Globus pallidus (tissue), 1 donor: ENCODE measurements at places on chromosomes 5 and 9.

DNA sequence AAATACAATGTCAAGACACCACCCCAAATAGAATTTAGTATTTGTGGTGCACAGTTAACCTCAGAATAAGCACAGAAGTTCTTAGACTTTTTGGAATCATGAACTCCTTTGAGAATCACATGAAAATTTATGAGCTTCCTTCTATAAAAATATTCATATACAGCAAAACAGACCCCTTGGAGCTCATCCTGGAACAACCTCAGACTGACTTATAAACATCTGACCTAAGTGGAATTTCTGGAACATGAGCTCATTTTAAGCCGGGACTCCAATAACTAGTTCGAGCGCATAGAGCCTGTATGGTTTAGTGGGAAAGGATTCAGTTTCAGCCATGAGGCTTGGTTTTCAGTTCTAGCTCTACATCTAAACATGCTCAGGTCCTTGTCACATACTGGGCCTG lies 192.3 kb downstream of the DEPDC1B start:
- no peak for DNase-seq

DNA sequence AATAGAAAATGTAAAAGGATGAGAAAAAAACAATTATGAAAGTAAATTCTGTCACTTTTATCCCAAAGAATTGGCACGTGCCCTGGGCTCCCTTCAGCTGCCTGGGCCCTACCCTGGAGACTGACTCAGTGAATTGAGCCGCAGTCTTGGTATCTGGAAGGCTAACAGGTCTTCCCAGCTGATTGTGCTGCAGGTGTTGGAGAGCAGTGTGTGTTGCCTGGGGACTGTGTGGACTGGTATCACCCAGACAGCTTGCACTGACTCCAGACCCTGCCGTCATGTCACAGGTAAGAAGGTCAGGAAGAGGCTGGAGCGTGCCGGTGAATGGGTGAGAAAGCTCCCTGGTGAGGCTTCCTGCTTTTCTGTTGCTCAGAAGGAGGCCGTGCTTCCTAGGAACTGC lies 83.3 kb downstream of the AOPEP start:
- DNase-seq, result no peak

DNA sequence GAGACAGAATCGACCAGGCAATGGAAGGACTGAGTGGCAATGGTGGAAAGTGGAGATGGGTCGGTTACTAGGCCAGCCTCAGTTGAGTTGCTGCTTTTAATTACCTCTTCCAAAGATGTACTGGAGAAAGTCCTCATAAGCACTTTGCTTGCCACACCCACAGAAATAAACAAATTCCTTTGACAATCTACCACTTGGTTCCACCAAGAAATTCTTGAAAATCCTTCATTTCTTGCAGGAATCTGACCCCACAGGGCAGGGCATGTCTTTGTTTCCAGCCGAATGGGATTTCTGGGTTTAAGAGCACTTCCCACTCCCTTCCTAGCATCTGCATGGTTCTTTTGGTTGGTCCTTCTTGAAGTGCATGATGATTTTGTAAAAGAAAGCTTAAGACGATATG lies 54.5 kb downstream of the ADAMTS12 start:
- DNase-seq, result no peak

GRCh38 chr5:113172231-113172826 lies 195.7 kb downstream of the DCP2 start:
- no peak for DNase-seq

DNA sequence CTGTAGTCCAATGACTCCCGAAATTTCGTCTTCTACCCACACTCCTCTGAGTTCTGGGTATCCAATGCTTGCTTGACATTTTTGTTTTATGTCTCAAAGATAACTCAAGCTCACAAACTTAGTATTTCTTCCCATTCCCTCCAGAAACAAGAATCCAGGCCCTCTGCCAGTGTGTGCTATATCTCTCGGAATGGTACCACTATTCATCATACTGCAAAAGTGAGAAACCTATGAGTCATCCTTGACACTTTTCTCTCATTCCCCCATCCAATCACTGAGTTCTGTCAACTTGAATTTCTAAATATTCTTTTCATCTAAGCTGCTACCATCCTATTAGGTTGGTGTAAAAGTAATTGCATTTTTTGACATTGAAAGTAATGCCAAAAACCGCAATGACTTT lies 9.8 kb downstream of the SLC12A2 start:
- DNase-seq, result no peak

DNA sequence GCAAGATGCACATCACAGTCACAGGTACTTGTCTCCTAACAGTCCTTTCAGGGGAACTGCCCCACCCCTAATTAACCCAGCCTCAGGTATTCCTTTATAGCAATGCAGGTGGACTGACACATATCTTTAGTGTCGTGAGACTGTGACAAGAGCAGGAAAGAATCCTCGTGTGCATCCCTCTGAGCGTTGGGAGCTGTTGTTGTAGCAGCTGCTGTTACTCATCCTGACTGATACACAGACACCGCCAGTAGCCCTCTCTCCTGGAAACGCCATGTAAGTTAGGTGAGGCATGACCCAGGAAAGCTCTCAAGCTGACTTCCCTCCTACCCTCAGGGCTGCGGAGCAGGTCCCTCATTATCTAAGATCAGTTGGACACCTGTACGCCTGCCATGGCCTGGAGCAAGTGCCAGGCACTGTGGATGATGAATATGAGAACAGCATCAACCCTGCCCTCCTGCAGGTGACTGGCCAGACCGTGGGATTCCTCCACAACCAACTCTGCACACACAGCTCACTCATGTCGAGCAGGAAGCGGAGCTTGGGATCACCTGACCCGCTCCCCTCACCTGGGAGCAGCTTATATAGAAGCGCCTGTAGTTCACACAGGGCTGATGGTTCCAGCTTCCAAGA lies 10.2 kb upstream of the LCN15 start:
- no peak for DNase-seq

- no peak for DNase-seq
Measured at GRCh38 chr5:159752622-159753275, 163.5 kb upstream of the ADRA1B start.

- no peak for DNase-seq
Measured at GRCh38 chr5:139243425-139243970, 45.3 kb upstream of the SIL1 start.

DNA sequence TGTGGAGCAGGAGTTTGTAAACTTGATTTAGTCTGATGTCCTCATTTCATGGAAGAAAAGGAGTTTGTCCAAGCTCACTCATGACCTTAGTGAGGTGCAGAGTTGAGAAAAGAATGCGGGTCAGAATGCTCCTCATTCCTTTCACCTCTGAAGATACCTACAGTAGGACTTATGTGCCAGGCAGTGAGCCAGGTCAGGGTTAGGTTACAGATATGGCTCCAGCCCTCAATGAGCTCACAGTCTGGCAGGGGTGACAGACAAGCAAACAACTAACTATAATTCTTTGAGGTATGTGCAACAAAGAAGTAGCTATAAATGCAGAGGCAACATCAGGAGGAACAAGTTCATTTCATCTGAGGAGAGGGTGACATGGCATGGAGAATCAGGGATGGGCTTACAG lies 102.5 kb downstream of the SPATA31D1 start:
- no peak for DNase-seq

- no peak for DNase-seq
Measured at GRCh38 chr9:130924448-130924788, 14.6 kb downstream of the FIBCD1 start.

DNA sequence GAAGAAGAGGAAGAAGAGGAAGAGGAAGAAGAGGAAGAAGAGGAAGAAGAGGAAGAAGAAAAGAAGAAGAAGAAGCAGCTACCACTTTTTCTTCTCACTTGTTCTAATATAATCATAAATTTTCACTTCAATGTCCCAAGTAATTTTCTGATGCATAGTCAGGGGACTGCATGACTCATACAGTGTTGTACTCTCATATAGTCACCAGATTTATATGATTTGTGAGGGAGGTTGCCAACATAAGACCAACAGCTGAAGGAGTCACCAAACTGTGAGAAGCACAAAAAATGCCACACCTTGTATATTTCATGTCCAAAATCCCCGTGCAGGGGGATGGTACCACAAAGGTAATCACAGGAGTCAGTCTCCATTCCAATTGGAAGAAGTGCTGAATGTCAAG lies 32.7 kb upstream of the DMRTA1 start:
- no peak for DNase-seq

DNA sequence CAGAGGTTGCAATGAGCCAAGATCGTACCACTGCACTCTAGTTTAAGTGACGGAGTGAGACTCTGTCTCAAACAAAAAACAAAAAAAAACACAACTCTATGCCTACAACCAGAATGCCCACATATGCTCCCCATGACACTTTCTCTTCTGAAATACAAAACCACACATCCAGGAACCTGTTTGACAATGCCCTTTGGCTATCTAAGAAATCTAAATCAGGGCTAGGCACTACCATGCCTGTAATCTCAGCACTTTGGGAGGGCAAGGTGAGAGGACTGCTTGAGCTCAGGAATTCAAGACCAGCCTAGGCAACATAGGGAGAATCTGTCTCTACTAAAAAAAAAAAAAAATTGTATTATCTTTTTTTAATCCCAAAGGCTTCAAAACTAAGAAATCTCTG lies 10.6 kb downstream of the AFF4 start:
- DNase-seq, result no peak

DNA sequence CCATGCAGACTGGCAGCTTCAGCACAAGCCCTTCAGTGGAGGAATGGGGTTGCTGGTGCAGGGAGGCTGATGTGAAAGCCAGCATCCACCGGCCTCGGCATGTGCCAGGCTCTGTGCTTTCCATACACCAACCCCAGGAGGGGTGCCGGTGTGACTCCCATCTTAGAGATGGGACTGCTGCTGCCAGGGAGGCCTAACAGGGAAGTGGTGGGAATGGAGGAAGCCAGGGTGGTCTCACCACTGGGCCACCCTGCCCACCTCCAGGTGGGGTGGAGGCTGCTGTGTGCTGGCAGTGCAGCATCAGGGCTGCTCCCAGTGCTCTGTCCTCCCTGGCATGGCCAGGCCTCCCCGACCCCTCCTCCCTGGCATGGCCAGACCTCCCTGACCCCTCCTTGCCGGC lies 32.8 kb upstream of the PITX1 start:
- DNase-seq, result no peak

GRCh38 chr9:5586391-5586802 lies 42.5 kb upstream of the RIC1 start:
- no peak for DNase-seq

- no peak for DNase-seq
Measured at GRCh38 chr5:142821034-142821732, 51.0 kb downstream of the ARHGAP26 start.

DNA sequence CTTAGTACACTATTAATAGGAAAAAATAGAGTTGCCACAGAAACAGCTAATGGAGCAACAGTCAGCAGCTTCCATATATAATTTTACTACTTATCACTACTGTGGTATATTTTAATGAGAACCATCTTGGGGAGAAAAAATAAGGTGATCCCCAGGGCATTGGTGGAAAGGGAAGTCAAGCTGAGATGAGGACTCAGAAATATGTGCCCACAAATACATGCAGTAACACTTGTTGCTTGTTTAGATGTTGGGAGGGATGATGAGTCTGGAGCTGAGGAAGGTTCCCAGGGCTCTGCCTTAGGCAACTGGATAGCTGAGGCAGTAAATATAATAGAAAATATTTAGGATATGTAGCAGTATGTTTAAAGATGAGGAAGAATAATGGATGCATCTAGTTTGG lies 280.1 kb upstream of the PDE4D start:
- no peak for DNase-seq

- DNase-seq, result no peak
Measured at GRCh38 chr9:128160603-128160987, 530 bp downstream of the BBLN start.

GRCh38 chr5:54450542-54450941 lies 5.0 kb upstream of the HSPB3 start:
- DNase-seq, result no peak

DNA sequence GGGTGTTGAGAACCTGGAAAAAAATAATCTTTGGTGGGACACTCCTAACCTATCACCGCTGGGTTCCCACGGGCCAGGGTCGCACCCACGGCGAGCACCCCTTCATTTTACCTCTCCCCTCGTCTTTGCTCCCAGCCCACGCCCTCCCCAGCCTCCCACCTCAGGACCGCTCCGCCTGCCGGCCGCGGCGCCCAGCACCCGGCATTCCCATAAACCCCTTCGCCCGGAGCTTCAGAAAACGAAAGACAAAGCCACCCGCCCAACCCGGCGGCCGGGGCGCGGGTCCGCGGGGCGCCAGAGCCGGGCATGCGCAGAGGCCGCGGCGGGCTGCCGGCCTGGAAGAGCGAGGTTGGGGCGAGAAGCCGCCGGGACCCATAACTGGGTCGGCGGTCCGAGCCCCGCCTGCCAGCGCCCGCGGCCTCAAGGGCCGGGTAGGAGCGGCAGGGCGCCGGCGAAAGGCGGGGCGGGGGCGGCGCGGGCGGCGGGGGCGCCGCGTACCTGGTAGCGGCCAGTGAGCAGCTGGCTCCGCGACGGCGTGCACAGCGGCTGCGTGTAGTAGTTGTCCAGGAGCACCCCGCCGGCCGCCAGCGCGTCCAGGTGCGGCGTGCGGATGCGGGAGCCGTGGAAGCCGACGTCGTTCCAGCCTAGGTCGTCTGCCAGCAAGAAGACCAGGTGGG lies 533 bp downstream of the ARSB start:
- peak; percentile 88 for DNase-seq

DNA sequence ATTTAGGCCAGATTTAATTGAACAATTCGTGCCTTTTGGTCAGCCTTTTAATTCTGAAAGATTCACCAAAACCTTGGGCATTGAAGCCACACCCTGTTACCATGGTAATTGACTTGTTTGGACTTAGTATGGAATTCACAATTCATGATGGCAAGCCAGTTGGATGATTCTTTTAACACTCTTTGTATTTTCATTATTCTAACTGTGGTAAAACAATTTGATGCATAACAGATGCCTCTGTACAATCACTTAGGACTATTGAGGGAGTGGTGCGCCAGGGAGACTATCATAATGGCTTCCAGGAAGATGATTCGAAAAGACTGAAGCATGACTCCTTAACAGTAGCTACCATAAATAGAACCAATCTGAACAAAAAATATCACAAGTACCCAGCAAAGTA lies 381.1 kb upstream of the ADAMTS16 start:
- no peak for DNase-seq

GRCh38 chr9:131318231-131319085 lies 28.9 kb downstream of the PLPP7 start:
- DNase-seq, result no peak

GRCh38 chr5:41815663-41816229 lies 54.5 kb downstream of the OXCT1 start:
- no peak for DNase-seq

GRCh38 chr9:2216591-2216990 lies 201.4 kb downstream of the SMARCA2 start:
- DNase-seq, result no peak
